ENCODE measurements at places on chromosomes 1 and 21.

DNA sequence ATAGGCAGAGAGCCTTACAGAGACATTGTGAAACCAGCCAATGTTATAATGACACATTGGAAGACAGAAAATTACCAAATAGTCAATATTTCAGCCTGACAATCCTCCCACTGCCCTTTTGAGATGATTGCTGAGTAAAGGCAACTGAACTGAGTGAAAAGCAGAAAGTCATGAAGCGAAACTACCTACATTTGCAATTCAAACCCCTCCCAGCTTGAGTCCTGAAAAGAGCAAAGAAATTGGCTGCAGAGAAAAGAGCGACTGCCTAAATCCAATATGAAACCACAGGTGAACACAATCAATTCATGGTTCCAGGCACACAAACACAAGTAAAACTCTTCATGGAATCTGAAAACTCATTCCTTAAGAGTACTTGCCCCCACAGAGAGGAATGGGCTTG lies 143.4 kb upstream of the CHRM3 start:
- no peak for DNase-seq

DNA sequence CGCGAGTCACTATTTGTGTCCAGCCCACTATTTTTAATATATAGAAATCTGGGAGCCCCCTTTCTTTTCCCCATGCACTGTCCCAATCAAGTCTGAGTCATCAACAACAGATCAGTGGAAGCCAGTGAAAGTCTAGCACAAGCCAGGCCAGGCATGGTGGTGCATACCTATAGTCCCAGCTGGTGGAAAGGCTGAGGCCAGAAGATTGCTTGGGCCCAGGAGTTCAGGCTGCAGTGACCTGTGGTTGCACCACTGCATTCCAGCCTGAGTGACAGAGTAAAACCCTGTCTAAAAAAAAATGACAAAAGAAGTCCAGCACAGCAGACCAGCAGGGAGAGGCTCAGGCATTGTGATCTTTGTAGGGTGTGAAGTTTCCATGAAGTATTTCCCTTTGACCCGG lies 9.0 kb upstream of the RPL5 start:
- no peak for DNase-seq

DNA sequence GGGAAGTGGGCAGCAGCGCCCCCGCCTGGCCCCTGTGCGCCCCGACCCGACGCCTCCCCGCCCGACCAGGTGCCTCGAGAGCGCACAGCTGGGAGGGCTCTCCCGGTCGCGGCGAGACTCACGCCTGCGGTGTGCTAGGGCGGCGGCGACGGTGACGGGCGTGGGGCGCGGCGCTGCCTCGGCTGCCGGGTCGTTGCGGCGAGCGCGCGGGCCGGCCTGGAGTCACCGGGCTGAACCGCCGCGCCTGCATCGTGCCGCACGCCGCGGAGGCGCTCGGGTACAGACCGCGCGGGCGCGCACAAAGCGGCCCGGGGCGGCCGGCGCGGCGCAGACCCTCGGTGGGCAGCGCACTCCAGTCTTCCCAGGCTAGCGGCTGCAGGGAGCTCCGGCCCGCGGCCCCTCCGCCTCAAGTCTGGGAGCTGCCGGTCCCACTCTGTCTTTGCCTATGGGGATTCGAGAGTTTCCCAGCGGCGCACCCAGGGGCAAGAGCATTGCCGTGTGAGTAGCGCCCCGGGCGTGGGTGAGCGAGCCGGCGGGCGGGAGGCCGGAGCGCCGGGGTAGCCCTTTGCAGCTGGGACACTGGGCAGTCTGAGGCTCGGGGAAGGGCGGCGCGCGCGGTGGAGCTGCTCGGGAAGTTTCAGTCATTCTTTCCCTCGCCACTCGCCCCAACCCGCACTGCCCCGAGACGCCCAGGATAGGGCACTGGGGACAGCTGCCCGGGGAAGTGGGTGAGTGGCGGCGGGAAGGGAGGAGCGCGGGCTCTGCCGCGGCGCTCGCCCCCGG lies at the start of gene SLC35F3:
Gene SLC35F3, plus strand, starts transcription at position 44 of the 783 bp plus-strand sequence.
- no peak for DNase-seq

DNA sequence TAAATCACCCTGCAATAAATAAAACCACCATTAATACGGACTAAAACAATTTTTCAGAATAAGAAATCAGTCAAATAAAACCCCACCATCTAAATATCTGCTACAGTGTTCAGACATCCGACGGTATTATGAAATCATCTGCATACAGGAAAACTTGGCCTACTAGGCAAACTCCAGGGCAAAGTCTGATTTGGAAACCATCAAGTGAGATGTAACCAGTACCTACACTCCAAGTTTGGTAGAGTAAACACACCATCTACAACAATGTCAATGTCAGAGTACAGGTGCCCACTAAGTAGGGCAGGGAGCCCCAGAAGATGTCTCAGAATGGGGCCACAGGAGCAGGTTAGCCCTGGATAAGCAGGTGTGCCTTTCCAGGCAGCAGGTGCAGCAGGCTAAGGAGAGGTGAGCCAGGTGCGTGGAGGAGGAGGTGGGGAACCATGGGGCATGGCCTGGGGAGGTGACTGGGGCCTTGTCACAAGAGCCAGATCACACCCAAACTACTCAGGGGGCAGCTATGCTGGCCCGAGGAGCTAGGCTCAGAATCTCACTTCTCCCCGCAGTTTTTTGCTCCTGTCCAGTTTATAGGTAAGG lies 59.6 kb downstream of the CAPZB start:
- no peak for DNase-seq

DNA sequence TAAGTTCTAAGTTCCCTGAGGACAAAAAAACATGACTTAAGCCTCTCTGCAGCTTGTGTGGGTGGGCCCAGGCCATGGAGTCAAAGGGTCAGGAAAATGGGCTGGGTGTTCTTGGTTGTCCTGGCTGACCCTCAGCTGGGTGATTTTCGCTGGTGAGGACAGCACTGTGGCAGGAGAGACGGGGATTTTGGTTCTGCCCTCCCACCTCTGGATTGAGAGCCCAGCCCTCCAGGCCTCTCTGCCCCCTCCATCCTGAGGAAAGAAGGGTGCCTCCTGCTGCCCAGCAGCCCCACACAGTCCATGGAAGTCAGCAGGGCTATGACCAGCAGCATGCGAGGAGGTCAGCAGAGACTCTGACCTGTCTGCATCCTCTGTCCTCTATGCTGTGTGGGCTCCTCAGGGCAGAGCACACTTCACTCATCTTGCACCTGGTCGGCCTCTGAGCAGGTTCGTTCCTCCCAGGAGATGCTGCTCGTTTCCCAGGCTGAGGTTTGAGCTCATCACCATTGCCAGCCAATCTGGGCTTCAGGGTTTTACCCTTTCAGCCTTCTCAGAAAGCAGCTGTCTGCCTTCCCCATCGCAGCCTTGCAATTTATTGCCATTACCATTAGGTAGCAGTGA lies 26.5 kb downstream of the PHGDH start:
- no peak for DNase-seq

GRCh38 chr1:167425482-167425881 lies 92.8 kb downstream of the CD247 start:
- no peak for DNase-seq

- DNase-seq, result no peak
Observed at GRCh38 chr1:183234660-183235476, 48.8 kb downstream of the LAMC2 start.

GRCh38 chr1:88378560-88378959 lies 305.5 kb upstream of the PKN2 start:
- no peak for DNase-seq

DNA sequence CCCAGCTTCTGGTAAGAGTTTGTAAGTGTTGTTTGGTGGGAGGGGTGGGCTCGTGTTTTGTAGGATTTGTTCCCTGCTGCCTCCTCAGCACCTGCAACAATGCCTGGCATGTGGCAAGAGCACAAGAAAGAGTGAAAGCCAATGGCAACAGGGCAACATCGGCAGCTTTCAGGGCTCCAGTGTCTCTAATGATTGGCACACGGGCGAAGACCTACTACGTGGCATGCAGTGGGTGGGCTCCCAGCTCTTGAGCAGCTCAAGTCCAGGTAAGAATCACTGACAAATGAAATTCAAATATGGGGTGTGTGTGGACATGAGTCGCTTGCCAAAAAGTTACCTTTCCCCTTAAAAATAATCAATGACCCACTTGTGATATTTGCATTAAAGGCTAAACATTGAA lies 23.9 kb upstream of the SLC1A7 start:
- DNase-seq, result no peak

- DNase-seq, result no peak
Observed at GRCh38 chr1:30286988-30287839, 436.2 kb downstream of the MATN1 start.

DNA sequence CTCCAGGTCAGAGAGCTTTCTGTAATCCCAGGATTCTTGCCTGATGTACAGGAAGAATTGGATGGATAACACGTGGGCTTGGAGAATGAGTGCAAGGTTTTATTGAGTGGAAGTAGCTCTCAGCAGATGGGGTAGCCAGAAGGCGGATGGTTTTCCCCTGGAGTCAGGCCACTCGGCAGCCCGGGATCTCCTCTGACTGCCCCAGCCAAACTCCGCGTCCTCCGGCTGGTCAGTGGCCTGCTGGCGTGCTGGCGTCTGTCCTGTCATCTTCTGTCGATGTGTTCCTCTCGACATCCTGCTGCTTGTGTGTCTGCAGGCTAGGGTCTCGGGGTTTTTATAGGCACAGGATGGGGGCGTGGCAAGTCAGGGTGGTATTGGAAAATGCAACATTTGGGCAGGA lies 27.4 kb upstream of the GJA9 start:
- DNase-seq, result no peak

- no peak for DNase-seq
Observed at GRCh38 chr1:185478877-185479276, 161.8 kb upstream of the IVNS1ABP start.

DNA sequence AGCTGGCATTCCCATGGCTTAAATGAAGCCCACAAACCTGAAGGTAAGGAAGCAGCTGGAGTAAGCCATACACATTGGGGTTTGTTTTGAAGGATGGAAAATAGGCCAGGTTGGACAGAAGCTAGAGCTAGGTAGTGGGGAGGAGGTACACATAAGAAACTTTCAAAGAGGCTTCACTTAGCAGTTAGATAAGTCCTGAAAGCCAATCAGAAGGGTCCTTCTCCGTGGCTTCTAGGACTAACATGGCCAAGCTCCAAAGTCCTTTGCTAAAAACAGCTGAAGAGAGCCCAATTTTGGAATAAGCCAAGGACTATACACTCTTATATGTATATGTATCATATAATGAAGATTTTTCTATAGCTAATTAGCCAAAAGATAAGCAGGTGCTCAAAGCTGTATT lies 1.8 kb downstream of the EYA3 start:
- DNase-seq, result no peak

- DNase-seq, result no peak
Observed at GRCh38 chr1:150061632-150062101, 5.9 kb upstream of the VPS45 start.

DNA sequence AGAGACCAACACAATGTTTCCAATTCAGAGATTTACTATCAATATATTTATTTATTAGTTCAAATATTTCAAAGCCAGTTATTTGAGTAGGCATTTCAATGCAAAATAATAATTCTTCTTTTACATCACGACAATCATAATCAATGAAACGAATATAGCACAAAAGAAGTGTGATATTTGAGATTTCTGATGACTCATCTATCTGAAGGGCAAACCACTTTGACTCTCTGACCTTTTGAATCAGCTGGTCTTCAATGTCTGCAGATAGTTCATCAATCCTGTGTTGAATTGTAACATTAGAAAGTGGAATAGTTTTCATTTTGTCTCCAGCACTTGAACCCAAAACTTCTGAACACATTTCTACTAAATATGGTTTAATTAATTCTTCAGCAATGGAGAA lies 3.0 kb upstream of the TMEM35B start:
- no peak for DNase-seq

DNA sequence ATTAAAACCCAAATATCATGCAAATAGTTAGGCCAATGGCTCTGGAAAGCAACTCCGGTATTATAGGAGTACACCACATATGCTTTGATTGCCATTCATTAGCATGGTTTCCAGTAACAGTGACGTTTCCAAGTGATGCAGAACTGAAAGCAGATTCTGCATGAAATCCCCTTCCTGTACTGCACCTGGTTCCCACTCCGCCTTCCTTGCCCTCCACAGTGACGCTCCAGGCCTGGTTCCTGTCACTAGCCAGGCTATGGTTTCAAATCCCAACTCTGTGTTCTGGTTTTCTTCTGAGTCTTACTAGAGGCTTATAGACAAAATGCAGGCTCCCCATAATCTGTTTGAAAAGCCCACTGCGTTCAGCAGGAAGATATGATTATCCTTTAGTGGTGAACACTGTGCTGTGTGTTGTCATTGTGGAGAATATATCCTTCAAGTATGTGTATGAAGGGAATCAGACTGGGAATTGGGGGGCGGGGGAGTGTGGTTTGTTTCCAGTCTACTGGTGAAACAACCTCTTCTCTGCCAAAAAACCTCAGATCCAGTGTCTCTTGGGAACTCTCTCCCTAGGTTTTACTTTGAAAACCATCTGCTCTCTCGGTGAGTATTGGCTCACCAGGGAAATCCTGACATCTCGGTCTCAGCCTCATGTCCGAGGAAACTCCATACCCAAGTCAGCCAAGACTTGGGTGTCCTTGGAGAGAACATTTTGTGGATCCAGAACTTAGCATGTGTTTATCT lies 78.7 kb downstream of the TYW3 start:
- DNase-seq, result no peak

GRCh38 chr1:212228591-212229119 lies 56.6 kb upstream of the PPP2R5A start:
- DNase-seq, result no peak

DNA sequence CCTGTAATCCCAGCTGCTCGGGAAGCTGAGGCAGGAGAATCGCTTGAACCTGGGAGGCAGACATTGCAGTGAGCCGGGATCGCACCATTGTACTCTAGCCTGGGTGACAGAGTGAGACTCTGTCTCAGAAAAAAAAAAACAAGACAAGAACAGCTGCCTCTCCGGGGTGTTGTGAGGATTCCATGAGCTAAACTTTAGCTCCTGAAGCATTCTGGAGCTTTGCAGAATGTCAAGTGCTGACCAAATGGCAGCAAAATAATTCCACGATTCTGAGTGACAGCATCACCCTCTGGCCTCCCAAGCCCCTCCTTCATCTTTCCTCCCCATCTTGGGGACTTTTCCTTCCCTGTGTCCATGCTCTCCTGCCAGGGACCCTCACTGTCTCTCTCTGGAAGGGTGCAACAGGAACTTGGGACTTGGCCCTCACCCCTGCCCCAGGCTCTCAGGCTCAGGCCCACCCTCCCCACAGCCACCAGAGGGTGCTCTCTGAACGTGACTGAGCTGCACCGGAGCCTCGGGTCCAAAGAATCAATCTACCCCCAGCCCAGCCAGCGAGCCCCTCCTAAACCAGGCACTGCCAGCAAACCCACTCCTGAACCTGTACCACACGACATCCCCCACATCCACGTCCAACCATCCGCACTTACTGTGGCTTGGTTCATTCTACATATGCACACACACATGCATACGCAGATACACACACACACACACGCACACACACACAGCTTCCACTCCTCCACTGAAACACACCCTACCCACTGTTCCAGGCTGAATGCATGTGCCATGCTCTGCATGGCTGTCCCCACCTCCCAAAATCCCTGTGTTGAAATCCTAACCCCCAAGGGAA lies 45.7 kb downstream of the ACOT7 start:
- DNase-seq, result peak; percentile 58

DNA sequence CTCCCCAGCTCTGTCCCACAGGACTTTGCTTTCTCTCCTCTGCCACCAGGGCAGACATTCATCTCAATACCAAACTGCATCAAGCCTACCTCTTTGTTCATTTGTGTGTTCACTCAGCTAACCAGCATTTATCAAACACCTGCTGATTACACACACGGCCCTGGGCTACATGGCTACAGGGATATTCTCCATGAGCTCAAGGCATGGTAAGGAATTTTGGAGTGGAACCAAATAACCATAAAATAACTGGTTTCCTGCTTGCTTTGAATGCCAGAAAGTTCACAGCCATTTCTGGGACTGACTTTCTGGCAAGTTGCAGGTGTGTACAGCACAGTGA lies 54.6 kb downstream of the LDLRAD2 start:
- no peak for DNase-seq

Data from effector memory CD4-positive, alpha-beta T cell (primary cell).